ENCODE measurements at places on chromosomes 11 and 22.

GRCh38 chr11:8083088-8083395 is 2.0 kb downstream of the TUB start:
- DNase-seq, result no peak

DNA sequence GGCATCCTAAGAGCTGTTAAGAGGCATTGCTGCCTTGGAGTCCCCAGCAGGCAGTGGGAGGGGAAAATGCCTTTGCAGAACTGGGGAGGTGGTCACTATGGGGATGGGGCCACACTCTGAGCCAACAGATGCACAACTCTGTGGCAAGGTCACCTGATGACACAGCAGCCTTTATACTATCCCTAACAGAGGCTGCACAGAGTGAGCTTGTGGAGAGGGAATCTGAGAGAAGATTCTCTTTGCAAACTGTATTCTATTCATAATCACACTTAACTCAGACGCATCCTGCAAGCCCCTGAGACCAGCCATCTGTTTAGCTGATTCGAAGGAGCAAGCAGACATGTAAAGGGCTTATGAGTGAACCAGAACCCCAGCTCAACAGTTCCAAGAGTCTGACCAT is 49.0 kb upstream of the TTC12 start:
- DNase-seq, result no peak

GRCh38 chr11:57116654-57117053 is 65.1 kb upstream of the LRRC55 start:
- DNase-seq, result no peak

DNA sequence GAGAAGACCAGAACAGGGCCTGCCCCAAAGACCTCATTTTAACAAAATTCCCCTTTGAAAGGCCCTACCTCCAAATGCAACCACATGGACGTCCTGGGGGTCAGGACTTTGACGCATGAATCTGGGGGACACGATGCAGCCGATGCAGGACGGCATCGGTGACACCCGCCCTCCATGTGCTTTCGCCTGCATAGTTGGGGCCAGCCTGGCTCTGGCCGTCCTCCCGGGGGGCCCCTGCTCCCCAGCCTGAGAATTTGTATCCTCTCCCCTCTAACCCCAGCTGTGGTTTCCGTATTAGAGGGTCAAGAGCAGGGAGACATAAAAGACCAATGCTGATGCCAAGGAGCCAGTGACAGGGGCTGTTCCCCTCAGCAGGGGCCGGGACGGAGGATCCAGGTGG is 18.4 kb upstream of the BRSK2 start:
- no peak for DNase-seq

- DNase-seq, result no peak
Measured at GRCh38 chr11:88040148-88040496, 135.1 kb downstream of the RAB38 start.

DNA sequence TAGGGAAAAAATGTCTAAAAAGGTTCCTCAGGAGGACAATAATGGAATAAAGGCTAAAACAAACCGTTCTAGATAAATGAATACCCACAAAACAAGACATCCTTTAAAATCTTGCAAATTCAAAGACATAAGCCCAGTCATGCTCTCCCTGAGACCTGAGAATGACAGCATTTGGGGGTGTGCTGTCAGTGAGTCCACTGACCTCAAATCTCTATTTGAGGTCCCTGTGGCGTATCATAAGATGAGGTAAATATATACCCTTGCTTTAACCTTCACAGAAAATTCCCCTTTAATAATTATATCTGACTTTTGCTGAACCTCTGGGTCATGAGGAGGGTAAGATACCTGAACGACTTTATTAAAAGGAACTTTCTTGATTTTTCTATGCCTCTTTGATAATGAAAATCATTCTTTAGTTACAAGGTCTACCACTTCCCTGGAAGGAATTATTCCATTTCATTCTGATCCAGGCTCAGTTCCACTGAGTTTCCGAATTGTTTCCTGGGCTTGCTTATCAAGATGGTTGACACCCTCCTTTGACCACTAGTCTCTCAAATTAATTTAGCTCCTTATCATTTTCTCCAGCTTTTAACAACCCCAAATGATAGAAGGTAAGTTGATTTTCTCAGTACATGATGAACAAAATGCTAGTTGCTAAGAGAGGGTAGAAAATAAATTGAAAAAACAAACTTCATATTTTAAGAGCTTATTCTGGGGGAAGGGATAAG is 53.8 kb upstream of the CHRM4 start:
- DNase-seq, result no peak

DNA sequence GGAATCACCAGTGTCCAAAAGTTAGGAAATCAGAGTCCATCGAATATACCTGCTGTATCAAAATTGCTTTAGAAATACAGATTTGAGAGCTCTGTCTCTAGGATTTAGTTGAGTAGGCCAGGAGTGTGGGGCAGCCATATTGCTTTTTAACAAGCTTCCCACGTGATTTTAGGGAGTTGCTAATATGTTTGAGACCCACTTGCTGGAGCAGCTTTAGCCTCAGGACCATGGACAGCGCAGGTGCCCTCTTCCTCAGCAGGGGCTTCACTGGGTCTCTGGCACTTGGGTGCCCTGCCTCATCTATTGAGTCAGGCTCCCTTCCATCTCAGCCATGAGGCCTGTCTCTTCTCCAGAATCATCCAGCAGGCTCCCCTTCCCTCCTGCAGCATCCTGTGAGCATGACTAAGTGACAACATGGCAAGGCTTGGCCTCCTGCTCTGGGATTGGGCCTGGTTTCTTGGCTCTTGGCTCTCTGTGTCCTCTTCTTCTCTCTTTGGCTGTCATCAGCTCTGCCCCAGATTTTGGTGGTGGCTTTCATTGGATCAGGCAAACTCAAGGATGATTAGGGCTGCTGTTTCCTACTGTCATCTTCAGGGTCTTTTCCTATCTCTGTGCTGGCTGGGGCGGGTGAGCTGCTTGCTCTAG is 70.0 kb downstream of the SGSM1 start:
- no peak for DNase-seq

DNA sequence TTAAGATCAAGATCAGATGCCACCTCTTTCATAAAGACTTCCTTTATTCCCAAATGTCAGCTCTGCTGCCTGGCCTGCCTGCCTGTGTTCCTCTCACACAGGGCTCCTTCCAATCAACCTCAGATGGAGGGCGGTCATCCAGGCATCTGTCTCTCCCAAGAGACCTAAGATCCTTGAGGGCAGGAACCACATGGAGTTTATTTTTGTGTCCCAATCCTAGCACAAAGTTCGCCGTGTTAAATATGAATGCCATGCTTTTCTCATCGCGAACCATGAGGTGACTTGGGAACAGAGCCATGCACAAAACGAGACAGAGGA is 72.7 kb upstream of the ARFGAP3 start:
- no peak for DNase-seq

DNA sequence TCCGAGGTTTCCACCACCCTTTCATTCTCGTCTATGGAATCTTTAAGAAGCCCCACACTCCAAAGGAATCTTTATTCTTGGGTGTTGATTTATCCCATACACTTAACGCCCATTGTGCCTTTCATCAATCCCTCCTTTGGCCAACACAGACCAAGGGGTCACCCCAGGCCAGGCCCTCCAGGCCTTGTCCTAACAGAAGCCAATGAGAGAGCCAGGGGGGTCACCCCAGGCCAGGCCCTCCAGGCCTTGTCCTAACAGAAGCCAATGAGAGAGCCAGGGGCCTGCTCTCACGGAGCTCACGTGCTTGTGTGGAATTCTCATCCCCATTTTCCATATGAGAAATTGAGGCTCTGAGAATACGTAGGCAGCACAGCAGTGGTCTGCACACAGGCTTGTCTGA is 47.9 kb upstream of the TIMP3 start:
- no peak for DNase-seq

DNA sequence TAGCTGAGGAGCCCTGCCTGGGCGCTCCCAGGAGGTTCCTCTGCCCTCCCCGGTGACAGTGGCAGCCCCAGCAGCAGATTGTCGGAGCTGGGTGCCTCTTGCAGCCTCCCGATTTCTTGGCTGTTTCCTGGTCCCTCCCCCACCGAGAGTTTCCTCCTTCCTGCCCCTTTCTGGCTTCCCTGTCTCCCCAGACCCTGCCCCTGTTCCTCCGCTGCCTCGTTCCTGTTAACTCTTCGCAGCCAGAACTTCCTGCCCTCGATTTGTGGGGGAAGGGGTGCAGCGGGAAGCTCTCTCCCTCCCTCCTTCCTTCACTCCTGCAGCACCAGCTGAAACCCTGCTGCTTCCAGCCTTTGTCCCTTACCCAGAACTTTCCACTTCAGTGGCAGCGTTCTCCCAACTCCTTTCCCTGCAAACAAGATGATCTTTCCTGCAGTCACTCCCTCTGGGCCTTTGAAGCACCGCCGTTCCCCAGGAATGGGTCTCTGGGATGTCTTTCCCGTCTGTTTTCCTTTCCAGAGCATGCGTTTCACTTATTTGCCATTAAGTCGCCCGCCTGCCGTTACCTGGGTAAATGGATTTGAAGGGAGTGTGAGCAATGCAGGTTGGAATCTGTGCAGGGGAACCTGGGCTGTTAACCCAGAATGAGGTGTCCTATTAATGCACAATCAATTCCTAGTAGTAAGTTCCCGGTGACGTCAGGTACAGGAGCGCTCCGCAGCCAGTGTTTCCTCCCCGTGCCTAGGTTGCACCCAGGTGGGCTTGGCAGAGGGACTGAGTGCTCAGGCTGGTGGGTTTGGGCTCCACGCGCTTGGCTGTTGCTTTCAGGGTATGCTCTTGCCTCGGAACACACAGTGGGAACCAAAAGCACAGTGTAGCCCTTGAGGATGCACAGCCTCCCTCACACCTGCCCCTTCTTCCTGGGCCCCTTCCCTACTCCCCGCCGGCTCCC is 4.3 kb downstream of the GRK2 start:
- no peak for DNase-seq

DNA sequence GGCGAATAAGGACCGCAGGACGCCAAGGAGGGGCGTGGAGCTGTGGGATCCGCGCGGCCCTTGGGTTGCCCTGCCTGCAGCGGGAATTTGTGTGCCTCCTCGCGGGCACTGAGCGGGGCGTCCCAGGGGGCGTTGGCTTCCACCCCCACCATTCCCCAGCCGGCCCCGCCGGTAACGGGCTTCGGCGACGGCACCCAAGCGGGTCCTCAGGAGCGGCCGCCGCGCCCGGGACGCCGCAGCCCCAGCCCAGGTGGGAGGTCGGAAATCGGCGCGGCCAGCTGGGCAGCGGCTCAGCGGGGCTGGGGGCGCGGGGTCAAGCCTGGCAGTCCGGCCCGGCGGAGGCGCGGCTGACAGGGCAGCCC is 320 bp downstream of the CLTCL1 start:
- DNase-seq, result no peak

DNA sequence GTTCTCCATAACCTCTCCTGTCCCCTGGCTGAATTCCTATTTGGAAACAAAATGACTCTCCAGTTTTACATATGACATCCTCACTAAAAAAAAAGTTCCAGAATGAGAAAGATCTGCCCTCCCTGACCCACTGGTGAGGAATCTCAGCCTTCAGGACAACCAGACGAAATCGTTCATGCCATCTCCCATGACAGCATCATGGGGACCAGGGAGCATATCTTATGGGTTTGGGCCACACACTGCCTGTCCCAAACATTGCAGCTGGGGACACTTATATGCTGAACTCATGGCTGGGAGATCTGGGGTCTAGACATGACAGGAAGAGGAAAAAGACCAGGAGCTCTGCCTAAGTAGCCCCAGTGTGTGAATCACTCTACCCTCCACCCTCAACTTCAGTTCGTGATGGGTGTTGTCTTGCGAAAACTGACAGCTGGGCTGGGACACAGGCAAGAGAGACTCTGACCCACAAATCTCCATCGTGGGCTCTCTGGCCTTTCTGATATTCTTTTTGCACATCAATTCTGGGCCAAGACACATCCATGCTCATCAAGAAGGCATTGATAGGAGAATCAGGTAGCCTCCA is 102.0 kb downstream of the ZNF280B start:
- no peak for DNase-seq

DNA sequence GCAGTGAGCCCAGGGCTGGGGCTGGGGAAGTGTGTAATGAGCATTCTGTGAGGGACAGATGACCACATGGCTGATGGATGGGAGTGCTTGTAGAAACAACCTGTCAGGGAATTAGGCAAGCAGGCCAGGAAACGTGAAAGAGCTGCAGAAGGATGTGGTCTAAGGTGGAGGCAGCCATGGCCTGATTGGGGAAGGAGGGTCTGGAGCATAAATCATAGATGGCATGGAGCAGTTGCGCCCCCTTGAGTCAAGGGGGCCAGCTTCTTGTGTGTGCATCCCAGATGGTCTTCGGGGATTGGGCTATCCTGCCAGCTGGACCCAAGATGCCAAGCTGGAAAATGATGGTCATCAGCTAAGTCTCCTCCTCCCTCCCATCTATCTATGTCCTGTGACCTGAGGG is 119.4 kb upstream of the CLPB start:
- DNase-seq, result no peak

GRCh38 chr11:76792505-76793264 is 9.5 kb downstream of the TSKU start:
- DNase-seq, result no peak

- no peak for DNase-seq
Measured at GRCh38 chr11:17827006-17827405, 92.4 kb downstream of the KCNC1 start.

- DNase-seq, result no peak
Measured at GRCh38 chr11:116261606-116262005, 511.2 kb downstream of the BUD13 start.

DNA sequence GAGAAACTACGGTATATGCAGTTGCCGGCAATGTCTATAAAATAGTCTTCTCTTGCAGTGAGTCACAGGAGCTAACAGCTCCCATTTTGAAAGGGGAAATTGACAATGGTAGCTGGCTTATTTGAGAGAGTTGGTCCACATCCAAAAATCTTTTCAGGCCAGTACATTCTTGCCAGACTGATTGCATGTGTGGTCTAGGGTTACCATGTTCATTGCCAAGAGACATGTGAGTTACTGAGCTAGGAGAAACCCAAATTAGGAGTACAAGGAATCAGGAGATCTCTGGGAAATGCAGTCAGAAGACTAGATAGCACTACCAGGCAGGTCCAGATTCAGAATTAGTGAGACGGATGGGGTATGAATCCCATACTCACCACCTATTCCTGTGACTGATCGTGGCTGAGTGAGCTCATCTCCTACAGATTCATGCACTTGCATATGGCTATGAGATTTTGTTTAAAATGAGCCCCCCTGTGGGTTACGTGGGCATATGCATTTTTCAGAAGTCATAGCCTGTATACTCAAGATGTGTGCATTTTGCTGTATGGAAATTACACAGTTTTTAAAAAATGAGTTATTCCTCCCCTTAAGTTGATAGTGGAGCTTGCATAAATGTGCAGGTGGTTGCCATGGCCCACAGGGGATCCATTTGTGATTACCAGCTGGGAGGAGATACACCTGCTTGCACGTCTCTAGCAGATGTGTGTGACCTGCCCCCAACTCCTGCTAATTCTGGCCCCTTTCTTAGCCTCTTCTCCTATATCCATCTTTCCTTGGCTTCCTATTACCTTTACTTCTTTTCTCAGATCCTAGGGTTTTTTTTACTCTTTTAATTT is 102.7 kb downstream of the COMMD9 start:
- no peak for DNase-seq

- no peak for DNase-seq
Measured at GRCh38 chr11:76808996-76809395, 25.8 kb downstream of the TSKU start.

DNA sequence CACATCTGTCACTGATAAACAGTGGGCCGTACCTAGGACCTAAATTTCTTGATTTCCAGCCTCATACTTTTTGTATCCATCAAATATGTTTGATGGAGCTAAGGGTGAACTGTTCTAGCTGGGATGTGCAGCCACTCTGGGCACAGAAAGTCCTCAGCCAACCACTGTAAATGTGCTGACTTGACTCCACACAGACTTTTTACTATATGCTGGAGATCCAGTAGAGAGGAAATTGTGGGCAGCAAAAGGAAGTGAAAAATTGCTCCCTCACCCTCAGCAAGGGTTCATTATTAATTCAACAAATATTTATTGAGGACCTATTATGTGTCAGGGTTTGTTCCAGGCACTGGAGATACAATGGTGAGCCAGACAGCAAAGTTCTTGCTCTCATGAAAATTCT is 54.2 kb upstream of the AMPD3 start:
- no peak for DNase-seq

All from GM12892 (cell line).